Fibroblast of the conjunctiva (primary cell): ENCODE measurements at places on chromosomes 3 and 15.
A peak's percentile ranks its signal among the peaks of the same experiment; 100 is the strongest.

GRCh38 chr3:172562871-172563865, 39.9 kb upstream of the TNFSF10 start:
- peak; percentile 33 for DNase-seq

- DNase-seq, result no peak
These were observed 54.5 kb upstream of the FNDC3B start for GRCh38 chr3:171984883-171985282.

DNA sequence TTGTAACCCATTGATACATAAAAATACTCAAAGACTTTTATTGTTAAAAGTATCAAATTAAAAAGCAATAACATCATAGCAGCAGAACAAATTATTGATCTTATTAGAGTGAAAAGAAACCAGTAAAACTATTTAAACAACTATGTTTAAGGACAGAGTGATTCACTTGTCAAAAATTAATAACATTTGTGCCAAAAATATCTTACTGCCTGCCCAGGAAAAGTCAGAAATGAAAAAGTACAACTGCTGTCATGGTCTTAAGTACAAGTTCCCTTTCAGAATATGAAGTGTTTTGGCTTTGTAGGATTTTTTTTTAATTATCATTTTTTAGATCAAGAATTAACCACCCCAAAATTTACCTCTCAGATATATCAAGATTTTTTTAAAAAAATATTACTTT, 3.4 kb downstream of the IFT57 start:
- no peak for DNase-seq

- no peak for DNase-seq
These were observed 80.4 kb upstream of the IGF1R start for GRCh38 chr15:98567951-98568350.

DNA sequence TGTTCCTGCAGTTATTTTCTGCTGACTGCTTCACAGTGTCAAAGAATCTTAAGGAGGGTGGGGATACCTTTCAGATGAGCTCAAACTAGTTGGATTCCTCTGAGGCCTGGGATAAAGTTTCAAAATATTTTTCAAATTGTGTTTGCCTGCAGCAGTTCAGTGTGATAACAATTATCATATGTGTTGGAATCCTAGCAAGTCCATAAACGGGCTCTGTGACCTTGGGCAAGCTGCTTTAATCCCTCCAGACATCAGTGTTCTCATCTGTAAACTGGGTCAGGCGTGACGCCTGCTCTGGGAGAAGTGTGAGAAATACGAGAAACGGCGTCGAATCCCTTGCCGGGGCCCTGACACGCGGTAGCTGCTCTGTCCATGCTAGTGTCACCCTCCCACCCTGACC, 153.5 kb downstream of the UACA start:
- no peak for DNase-seq

GRCh38 chr15:69161079-69161877, 843 bp downstream of the GLCE start:
- DNase-seq, result no peak

DNA sequence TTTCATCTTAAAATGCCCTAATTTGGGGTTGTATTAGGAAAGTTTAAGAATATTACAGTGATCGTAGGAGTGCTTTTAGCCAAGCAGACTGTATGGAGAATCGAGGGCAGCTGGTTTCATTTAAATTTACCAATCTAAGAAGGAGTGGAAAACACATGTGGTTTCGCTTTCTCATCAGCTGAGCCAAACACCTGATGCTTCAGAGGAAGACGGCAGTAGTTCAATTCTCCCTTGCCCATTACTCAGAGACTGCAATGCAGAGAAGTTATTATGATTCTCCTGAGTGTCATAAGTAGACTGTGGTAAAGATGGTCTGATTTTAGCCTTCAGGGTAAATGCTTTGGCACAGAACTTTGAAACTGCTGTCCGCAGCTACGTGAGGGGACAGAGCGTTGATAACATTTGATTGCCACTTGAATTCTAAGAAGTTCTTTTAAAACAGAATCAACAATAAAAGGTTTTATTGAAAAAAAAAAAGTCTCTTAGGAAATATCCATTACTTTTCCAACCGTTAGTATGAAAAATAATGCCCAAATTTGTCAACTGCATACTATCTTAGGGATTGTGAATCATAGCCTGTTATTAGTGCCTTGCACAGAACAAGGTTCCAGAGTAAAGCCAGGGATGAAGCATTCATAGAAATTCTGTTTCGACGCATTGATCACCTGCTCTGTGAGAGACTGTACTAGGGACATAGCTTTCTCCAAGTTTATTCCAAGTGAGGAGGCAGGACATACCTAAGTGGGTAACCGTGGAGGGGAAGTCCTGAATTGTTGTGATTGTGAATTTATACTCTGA, 25.6 kb downstream of the LYSMD4 start:
- peak; percentile 46 for DNase-seq

GRCh38 chr3:123635217-123635616, 50.4 kb upstream of the HACD2 start:
- no peak for DNase-seq

GRCh38 chr3:9195390-9195789, 54.1 kb downstream of the SRGAP3 start:
- no peak for DNase-seq

- DNase-seq, result no peak
These were observed 25.5 kb downstream of the SIN3A start for GRCh38 chr15:75425966-75426500.

GRCh38 chr15:65926899-65927298, 57.6 kb downstream of the RAB11A start:
- no peak for DNase-seq

- no peak for DNase-seq
These were observed 318.1 kb downstream of the FOXP1 start for GRCh38 chr3:71265365-71265915.

DNA sequence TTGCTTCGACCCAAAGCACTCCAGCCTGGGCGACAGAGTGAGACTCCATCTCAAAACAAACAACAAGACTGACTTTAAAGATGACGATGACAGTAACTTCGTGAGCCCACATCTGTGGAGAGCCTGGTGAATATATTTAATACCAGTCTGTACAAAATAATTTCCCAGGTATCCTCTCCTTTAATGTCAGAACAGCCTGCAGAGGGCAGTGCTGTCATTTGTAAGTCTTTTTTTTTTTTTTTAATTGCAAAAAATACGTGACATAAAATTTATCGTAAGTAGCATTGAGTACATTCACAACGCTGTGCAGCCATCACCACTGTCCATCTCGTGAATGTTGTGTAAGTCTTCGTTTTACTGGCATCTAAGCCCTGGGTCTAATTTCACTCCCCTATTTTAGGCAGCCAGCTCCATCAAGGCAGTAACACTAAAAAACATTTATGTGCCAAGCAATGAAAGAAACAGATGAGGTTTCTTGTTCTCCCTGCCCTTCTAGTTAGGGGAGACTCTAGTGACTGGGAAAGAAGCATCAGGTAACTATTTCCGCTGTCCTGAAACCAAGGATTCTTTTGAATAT, 1.4 kb downstream of the HTD2 start:
- DNase-seq, result peak; percentile 75

DNA sequence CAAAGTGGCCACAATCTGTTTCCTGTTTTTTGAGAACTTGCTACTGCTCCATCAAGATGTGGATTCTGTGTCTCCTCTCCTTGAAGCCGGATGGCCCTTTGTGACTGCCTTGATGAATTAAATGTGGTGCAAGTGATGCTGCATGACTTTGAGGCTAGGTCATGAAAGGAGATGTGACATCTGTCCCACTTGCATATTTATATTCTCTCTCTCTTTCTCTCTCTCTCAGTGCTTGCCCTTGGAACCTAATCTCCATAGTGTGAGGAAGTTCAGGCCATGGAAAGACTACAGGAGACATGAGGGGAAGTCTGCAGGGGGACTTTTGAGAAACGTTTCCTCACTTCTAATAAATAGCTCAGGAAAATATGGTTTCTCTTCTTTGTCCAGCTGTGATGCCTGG, 50.0 kb upstream of the ADPGK start:
- DNase-seq, result no peak

- DNase-seq, result no peak
These were observed 59.0 kb upstream of the MINAR1 start for GRCh38 chr15:79373113-79373512.

DNA sequence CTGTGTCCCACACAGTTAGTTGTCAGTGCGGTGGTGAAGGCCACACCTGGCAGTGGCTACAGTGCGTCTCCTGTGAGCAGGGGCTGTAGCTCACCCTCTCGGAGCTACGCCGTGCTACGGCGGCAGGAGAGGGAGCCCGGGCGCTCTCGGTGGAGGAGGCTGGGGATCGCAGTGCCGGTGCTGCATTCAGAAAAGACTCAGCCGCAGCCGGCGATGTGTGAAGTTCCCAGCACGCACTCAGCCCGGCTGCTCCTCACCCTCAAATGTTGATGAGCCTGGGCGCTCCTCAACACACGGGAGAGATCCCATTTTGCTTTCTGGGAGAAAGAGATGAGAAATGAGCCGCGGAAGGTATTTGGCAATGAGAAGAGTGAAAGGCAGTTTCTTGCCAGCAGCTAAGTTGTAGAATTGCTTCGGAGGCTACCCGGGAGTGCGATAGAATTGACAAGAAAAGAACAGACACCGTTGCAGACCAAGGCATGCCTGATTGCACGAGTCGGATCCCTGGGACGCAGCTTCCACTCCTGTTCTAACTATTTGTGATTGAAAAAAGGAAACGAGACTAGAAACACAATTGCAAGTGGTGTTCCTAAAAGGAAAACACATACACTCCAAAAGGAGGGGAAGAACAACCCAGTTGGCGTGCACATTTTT, at the start of gene UNC13C:
TSS of gene UNC13C (plus strand) at position 189 of the 654 bp plus-strand sequence. CDS start 34,463 bp downstream, outside the sequence.
- no peak for DNase-seq

DNA sequence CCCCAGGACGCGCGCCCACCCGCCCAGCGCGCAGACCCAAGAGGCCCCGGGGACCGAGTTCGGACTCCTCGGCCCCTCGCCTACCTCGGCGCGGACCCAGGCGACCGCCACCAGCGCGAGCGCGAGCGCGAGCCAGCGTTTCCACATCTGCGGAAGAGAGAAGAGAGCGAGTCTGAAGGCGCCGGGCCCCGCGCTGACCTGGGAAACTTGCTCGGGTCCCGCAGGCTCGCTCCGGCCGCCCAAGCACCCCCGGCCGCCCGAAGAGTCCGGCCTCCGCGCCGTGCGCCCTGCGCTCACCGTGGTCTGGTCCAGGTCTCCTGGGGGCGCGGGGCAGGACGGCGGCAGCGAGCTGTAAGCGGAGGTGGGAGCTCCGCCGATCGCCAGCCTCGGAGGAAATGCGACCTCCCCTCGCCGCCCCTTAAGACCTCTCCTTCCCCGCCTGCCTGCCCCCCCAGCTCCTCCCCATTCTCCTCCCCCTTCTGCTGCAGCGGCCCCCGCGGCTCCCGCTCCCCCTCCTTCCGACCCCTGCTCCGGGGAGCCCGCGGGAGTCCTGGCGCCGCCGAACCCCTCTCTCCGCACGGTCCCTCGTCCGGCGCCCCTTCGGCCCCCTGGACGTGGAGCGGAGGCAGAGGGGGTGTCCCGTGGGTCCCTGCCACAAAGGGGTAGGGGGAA, at the start of gene FSTL1:
TSS of gene FSTL1 (minus strand) at position 393 of the 672 bp plus-strand sequence. CDS start at position 147, 246 bp downstream.
- peak; percentile 74 for DNase-seq

- DNase-seq, result peak; percentile 2
These were observed 938.4 kb downstream of the MCTP2 start for GRCh38 chr15:95169541-95170459.

DNA sequence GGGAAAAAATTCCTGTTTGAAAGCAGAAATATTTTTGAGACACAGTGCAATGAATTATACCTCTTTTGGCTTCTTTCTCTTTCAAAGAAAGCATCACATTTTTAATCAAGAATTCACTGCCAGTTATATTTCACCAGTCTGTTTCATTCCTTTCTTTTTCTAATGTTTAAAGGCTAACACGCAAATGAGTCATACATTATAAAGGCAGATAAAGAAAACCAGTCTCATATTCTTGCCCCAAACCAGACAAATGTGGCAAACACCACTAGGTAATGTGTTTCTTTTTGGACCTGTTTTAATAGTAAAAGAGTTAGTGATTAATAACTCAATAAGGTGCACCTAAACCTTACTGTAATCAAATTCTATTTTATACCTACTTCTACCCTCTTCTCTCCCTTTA, 83.8 kb downstream of the PLOD2 start:
- DNase-seq, result no peak

DNA sequence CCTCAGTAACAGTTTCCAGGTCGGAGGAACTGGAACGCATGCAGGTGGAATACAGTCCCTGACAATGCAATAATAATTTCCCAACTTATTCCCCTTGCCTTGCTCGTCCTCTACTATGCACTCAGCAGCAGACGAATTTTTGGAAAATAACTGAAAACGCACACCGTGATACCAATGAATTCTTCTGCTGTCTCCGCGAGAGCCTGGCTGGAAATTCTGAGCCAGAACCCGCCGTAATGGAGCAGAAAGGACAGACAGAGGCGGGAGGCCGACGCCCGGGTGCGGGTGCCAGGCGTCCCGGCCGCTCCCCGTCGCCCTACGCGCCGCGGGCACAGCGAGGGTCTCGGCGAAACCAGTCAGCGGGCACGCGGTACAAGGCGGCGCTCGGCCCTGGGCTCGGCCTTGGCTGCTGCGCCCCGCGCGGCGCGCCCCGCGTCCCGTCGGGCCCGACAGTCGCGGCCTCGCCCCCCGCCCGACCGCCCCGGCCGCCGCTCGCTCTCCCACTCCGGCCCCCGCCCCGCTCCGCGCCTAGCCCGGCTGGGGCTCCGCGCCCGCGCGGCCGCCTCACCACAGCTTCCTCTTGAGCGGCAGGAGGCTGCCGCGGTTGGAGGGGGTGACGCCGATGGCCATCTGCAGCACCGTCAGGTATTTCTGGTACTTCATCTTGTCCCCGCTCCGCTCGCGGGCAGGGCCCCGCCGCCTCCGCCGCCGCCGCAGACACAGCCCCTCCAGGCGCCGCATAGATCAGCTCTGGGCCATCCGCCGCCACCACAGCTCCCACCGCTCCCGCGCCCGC, 114.5 kb upstream of the GOLGA8J start:
- DNase-seq, result no peak

DNA sequence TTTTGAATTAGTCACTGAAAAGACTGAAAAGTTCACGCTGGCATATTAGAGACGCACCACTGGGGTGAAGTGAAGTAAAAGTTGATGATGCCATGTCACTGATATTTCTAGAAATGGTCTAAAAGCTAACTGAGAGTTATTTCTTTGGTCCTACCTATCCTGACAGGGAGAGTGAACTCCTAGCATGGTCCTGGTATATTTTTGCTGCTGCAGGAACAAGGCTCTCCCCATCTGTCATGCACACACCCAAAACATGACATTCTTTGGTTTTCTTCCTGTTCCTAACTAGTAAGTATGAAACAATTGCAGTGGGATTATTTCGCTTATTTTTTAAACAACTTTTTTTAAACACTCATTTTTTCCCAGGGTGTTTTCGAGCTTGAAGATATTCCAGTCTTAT, 466.7 kb downstream of the ERC2 start:
- DNase-seq, result no peak

GRCh38 chr3:30693470-30694120, 87.2 kb downstream of the TGFBR2 start:
- DNase-seq, result peak; percentile 71

GRCh38 chr15:23420806-23421575, 26.1 kb downstream of the GOLGA6L2 start:
- no peak for DNase-seq

GRCh38 chr3:76362643-76363042, 577.3 kb upstream of the ZNF717 start:
- no peak for DNase-seq
